Suppressor macrophage (primary cell): ENCODE measurements at places on chromosomes 4 and X.

DNA sequence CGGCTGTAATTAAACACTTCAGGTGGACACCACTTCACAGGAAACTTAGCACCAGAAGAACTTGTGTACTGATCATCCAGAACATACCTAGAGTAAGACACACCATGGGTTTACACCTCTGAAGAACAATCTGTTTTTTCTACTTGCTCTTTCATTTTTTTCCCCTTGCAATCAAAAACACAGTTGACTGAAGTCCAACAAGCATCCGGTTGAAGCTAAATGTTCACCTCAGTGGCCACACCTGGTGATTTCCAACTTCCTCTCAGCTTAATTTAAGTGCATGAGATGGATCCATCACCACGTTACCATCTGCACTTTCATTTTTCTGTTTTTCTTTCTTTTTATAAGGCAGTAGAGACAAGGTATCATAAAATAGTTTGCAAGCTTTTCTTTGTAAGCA, 4.9 kb upstream of the TXK start:
- DNase-seq, result no peak

DNA sequence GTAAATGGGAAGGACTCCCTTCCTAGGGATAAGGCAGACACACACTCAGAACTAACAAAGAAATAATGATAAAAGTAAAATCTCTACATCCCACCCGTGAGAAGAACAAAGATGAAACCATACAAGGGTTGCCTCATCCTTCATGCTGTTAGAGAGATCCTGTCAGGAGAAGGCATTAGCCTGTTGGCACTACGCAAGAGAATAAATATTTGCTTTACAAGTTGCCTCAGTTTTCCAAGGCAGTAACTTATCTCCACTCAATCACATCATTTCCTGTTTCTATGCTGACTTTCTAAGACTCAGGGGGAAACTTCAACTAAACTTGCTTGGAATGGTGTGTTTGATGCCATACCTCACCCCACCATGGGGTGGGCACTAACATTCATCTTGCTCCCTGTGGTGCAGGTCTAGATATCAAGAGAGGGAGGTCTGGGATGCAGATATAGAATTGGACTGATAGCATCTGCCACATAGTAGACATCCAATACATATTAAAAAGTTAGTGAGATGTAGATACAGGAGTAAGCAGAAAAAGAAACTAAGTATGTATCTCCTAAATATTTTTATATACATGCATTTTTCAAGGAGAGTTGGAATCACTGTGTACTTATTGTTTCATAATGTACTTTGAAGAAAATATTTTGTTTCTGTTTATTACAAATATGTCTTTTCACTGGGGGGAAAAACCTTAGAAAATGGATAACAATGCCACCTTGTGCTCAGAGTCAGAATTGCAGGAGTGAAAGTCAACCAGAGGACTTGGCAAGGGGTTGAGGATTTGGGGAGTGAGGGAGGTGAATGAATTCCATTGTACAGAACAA, 57.2 kb upstream of the BEX4 start:
- DNase-seq, result peak; percentile 45

DNA sequence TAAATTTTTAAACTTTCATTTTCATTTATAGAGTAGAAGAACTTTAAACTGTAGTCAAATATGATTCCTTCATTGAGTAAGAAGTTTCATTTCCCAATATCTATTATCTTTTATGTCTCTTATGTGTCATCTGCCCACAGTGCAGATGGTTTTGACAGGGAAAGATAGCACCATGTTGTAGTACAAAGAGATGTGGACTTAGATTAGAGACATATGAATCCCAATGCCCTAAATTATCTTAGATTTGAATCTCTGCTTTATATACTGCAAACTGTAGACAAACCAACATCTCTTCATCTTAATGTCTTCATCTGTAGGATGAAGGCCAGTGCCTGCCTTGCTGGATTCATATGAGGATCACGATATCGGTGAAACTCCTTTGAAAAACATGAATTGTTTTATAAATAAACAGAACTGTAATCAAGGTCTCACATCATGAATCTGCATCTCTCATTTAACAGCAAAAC, 217.5 kb downstream of the BANK1 start:
- no peak for DNase-seq

DNA sequence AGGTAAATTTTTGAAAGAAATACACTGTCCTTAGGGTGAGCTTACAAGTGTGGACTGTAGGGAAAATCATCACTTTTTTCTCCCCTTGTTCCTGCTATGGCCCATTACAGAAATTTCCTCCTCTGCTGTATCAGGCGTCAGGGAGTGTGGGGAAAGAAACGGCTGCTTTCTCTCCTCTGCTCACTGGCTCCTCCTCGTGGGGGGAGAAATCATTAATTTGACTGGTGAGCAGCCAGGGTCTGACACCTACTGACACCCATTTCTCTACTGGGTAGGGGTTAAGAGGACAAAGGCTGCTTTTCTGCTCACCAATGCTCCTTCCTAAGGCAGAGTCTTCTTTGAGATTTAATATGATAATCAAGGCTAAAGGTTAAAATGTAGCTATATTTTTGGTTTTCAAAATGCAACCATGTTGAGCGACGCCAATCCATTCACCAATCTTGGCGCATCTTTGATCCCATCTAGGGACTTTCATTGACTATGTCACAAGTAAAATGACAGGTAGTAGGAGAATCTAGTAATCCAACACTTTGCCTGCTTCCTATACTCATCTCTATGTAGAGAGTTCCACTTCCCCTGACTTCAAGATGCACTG, 25.1 kb downstream of the SETD7 start:
- DNase-seq, result peak; percentile 75

- DNase-seq, result peak; percentile 74
Observed at GRCh38 chrX:39907964-39908661, 189.6 kb downstream of the BCOR start.

DNA sequence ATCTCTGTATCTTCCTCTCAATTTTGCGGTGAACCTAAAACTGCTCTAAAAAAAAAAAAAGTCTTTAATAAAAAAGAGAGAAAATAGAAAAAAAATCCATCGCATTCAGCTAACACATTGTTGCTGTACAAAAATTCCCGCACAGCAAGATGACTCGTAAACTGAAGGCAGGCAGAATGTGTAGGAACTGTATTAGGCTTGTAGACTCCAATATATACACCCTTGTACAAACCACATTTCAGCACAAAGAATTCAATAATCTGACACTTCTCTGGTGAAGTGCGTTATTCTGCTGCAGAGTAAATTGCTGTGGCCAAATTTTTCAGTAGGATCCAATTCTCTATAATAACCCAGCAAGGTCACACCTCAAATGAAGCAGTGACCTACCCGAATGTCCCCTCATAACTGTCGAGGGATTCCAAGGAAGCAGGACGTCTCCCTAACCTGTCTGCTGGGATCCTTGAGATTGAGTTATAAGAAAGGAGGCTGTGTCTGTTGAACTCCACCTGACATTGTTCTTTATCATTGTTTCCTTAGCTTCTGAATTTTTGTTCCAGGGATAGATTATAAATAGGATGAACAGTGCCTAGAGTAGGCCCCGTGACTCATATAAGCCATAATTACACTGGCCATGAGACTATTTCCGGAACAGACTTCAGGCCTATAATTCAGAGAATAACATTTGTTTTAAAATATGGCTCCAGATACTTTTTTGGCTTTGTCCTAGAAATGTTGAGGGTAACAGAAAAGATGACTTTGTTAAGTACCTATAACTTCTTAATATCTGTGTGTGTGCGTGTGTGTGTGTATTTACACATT, 348.3 kb downstream of the PCDH7 start:
- DNase-seq, result no peak

DNA sequence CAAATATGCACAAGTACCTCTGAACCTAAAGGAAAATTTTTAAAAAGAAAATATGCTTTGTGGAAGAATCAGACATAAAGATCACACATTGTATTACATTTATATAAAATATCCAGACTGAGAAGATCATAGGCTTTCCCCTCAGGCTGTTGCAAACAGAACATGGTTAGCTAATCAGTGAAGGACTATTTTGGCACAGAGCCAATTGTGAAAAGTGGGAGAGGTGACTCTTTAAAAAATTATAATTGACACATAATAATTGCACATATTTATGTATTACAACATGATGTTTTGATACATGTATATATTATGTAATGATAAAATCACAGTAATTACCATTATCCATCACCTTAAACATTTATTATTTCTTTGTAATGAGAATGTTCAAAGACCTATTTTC, 44.1 kb upstream of the FOXR2 start:
- DNase-seq, result no peak

DNA sequence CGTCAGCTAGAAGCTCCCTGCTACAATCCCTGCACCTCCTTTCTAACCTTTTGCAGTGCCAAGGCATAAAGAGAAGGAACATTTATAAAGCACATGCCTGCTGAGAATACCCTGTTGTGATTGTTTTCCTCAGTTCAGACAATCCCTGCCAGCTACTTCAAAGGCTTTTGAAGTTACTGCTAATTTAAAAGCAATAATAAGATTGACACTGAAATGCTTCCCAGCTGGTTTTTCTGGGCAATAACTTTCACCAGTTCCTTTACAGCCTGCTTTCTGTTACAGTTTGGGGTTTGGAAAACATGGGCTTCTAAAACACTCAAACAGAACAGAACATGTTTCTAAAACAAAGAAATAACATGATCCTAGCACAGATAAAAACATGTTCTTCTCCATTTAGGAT, 232.3 kb upstream of the CPEB2 start:
- DNase-seq, result no peak
